Suppressor macrophage treated with lipopolysaccharide for 4 hours (primary cell): ENCODE measurements at places on chromosomes 2 and 18.

GRCh38 chr2:223214394-223215253 is 162.6 kb downstream of the KCNE4 start:
- DNase-seq, result no peak

DNA sequence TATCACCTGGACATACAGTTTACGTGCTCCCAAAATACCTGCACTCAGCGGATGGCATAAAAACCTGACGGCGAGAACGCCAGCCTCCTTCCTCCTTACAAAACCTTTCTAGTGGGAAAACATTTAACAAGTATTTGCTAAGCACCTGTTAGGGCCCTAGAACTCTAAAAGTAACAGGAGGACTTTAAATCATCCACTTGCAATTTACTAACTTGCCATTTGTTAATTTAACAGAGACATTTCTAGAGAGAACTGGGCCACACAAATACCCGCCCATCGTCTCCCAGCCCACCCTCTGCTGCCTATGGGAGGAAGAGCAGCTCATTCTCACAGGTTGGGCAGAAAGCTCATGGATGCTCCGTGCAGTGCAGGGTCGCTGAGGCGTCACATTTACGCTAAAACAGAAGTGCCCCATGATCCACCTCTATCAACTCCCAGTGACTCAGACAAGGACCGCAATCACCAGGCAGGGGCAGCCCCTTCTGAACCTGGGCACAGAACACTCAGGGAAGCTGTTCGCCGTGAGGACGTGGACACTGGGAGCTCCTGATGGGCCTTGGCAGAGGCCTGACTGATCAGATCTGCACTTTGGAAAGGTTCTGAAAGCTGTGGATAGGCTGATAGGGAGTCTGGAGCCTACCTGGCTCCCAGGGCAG is 106.9 kb downstream of the HDAC4 start:
- no peak for DNase-seq

DNA sequence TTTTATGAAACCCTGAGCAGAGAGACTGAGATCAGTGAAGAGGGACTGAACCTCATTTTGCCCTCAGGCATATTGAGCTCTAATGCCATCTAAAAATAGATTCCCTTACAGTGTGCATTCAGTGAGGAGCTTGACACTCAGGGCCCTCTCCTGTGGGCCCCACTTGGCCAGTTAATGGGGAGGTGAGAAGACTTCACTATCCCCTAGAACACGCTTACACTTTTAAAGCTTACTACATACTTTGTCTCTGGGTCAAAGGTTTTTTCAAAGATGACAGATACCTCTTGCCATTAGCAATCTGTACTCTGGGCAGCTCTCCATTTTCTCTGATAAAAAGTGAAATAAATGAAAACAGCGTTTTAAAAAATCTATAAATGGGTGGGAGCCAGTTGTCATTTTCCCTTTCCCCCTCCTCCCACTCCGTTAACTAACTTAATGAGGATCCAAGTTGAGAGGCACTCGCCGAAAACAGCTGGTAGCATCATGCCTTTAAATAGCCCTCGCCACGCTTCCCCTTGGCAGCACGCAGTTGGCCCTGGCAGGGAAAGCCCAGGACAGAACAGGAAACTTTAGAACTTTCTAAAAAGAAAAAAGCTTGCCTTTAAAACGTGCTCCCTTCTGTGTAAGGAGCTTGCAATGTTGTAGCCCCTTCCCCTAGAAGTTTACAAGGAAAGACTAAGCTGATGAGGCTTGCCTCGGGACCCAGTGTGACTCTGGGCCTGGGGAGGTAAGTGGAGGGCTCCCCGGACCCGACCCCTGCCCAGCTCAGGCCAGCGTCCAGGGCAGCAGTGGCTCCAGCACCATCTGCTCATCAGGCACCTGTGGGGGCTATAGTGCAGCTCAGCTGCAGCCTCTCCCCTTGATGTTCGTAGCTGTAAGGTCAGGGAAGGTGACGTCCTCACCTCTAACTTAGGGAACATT is 58.8 kb upstream of the FOSL2 start:
- peak; percentile 61 for DNase-seq

- no peak for DNase-seq
These were observed 126.3 kb downstream of the HDAC4 start for GRCh38 chr2:239274391-239275043.

- DNase-seq, result no peak
These were observed 150.0 kb upstream of the ALKAL2 start for GRCh38 chr2:437756-438393.

GRCh38 chr2:188523919-188524318 is 232.2 kb downstream of the GULP1 start:
- no peak for DNase-seq

DNA sequence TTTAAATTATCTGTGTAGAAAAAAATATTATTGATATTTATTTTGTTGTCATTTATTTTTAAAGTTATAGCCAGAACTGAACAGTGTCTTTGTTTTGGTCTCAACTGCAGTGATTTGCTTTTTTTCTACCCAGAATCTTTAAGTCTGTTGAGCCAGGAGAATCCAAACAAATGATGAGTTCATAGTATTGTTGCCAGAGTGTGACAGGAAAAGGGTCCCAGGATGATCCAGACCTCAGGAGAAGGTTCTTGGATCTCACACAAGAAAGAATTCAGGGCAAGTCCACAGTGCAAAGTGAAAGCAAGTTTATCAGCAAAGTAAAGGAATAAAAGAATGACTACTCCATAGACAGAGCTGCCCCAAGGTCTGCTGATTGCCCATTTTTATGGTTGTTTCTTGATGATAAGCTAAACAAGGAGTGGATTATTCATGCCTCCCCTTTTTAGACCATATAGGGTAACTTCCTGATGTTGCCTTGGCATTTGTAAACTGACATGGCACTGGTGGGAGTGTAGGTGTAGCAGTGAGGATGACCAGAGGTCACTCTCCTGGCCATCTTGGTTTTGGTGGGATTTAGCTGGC is 127.1 kb downstream of the AGPS start:
- no peak for DNase-seq
